ENCODE measurements at places on chromosomes 2 and 18.

DNA sequence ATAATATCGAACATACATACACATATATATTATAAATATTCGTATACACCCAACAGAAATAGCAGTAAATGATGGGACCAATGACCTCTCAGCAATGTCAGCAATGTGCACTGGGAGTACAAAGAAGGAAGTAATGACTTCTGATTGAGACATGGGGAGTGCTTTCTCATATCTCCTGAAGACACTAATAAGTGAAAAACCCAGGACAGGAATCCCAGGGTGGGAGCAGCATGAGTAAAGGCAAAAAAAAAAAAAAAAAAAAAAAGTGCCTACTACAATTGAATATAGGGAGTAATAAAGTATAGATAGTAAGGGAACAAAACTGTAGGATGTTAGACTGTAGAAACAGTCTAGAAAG is 491.3 kb downstream of the IRS1 start:
- no peak for DNase-seq

DNA sequence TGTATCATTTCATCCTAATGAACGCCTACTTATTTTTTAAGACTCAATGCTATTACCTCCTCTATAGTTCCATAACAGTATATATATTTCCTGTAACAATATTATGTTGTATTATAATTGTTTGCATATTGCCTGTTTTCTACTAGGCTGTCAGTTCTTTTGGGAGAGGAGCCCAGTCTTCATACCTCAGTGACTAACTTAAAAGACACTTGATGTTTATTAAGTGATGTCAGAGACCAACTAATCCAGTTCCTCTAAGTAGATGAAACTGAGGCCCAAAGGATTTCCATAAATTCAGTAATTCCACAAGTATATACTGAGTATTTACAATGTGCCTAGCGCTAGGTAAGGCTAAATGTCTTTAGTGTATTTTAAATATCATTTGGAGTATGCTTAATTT is 48.9 kb upstream of the AAK1 start:
- DNase-seq: no peak

- DNase-seq: no peak
These were observed 34.7 kb downstream of the CFAP53 start for GRCh38 chr18:50231621-50232020.

GRCh38 chr2:197851451-197851850 is 47.1 kb downstream of the PLCL1 start:
- no peak for DNase-seq

DNA sequence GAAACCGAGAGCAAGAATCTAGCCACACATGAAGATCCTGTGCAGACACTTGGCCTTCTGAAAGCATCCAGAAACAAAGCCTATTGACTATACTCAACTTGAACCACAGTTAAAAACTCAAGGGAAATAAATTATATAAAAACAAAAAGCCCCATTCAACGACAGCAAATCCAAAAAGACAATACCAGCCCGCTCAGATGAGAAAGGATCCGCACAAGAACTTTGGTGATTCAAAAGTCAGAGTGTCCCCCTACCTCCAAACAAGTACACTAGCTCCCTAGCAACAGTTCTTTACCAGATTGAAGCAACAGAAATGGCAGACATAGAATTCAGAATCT is 163.2 kb downstream of the WDPCP start:
- DNase-seq: no peak

DNA sequence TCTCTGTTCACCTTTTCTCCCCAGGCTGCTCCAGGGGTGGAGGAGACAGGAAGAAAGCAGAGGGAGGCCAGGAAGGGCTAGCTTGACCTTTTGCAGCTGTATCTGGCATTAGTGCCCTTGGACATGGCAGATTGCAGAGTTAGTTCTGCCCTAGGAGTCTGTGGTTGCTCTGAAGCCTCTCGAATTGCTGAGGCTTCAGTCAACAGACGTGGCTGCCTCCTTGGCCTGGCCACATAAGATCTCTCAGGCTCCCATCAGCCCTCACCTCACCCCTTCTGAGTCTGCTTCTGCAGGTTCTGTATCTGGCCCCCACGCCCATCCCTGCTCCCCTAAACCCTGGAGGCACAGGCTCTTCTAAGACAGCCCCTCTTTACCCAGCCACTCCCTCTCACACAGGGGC is 18.2 kb upstream of the PLB1 start:
- no peak for DNase-seq

DNA sequence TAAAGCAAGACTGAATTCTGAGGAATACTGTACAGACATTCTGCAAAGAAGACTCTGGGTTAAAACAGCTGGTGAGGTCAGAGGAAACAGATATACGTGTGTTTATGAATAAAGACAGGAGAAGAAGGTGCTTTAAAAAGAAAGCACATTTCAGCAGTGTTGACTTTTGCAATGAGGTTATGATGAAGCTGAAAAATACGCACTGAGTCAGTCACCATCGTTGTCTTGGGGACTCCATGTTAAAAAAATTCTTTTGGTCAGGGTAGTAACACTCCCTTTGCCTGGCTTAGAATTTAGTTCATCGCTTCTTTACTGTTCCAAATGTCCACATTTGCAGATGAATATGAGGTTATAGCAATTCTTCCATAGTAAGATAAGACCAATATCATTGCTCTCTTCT is 1049.0 kb downstream of the TSN start:
- no peak for DNase-seq

- DNase-seq: no peak
These were observed 56.6 kb downstream of the RALBP1 start for GRCh38 chr18:9531791-9532410.

DNA sequence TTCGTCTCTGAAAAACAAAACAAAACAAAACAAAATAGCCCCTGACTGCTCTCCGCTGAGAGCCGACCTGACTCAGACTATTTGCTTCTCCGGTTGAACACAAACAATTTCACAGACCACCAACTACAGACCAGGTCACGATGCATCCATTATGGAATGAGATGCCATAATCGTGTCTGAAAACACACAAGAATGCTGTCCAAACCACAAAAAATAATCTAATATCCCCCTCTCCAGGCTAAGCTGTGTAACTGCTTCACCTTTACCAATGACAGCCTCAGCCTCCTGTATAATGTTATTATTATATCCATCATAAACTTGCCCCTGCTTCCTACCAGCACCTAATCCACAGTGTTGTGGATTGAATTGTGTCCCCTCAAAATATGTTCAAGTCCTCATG is 114.7 kb downstream of the DNAH6 start:
- DNase-seq: no peak

- no peak for DNase-seq
These were observed 1.5 kb downstream of the AQP4 start for GRCh38 chr18:26863921-26864497.

DNA sequence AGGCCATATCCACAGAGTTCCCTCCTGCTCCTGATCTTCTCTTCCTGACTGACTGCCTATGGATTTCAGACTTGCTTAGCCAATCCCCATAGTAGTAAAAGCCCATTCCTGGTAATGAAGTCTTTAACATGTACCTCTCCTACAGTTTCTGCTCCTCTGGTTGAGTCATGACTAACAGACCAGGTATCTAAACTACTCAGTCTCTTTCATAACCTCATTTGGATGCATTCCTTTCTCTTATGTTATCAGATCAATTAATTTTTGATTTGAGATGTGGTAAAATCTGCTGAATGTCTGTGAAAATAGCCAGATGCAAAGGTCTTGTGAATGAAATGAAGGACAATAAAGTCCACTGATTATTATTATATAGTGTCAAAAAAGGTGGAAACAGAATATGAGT is 198.0 kb downstream of the NBAS start:
- no peak for DNase-seq

- no peak for DNase-seq
These were observed 183.3 kb upstream of the LRP1B start for GRCh38 chr2:142314164-142314563.

- no peak for DNase-seq
These were observed 41.6 kb downstream of the SH3RF3 start for GRCh38 chr2:109170645-109171044.

DNA sequence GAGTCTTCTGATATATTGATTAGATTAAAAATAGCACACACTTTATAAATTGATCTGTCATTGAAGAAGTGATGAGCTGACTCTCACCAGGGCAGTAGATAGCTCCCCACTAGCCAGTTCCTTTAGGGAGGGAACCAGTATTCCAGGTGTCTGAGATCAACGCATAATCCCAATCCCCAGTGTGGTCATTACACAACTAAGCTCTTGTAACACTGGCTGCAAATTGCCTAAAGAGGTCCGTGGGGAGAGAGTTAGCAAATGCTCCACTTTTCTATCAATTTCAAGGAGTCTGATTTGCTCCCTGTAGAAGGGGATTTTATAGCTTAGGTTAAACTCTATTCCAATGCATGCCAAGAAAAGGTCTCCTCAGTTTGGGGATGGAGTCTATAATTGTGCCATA is 7.7 kb downstream of the SLC14A1 start:
- no peak for DNase-seq

- DNase-seq: no peak
These were observed 266.3 kb downstream of the MREG start for GRCh38 chr2:215746887-215747615.

GRCh38 chr2:158380746-158381145 is 75.8 kb downstream of the CCDC148 start:
- DNase-seq: no peak

- no peak for DNase-seq
These were observed 33.7 kb upstream of the NFE2L2 start for GRCh38 chr2:177298191-177298590.

- no peak for DNase-seq
These were observed 2.3 kb downstream of the CEP192 start for GRCh38 chr18:12993439-12993838.

GRCh38 chr2:16466133-16466820 is 199.4 kb downstream of the CYRIA start:
- no peak for DNase-seq

DNA sequence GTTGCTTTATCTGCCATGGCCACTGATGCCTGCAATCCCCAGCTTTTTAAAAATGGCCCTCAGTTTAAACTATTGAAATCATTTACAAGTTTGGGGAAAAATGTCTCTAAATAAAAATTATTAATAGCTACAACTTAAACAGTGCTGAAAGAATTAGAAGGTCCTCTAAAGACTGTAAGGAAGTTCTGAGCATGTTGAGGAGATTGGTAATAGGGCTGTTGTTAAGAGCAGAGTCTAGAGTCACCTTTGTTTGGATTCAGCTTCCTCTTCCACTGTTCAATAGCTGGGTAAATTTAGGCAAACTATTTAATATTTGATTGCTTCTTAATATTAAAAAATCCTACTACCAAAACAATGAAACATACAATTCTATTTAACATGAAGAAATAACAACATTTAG is 1127.1 kb upstream of the DDX18 start:
- DNase-seq: no peak

DNA sequence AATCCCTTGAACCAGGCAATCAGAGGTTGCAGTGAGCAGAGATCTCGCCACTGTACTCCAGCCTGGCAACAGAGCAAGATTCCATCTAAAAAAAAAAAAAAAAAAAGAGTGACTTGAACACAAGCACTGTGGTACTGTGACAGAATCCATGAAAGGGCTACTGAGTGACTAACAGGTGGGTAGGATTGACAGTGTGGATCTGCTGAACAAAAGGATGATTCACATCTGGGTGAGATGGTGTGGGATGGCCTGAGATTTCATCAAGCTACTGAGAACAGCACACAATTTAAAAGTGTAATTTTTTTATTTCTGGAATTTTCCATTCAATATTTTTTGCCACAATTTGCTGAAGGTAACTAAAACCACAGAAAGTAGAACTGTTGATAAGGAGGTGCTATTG is 13.3 kb upstream of the SP3 start:
- no peak for DNase-seq

- no peak for DNase-seq
These were observed 828.8 kb upstream of the CRIM1 start for GRCh38 chr2:35526741-35527140.

DNA sequence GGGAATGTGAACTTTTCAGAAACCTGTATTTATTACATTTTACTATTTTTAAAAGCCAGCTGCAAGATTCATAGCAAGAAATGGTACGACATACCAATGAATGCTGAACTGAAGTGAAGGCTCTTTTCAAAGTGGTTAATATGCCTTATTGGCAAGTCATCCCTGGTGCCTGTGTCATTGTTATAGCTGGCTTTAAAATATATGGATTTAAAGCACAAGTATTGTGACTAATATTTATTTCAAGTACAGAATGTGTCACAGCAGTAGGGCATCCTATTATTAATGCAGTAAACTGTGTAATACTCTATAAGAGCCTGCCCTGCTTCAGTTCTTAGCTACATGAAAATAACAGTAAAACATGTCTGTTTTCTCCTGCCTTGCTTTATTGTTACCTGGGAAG is 10.8 kb downstream of the TSHZ1 start:
- no peak for DNase-seq

- no peak for DNase-seq
These were observed 15.5 kb upstream of the ABCB11 start for GRCh38 chr2:169046440-169047151.

- no peak for DNase-seq
These were observed 224.8 kb downstream of the NUP35 start for GRCh38 chr2:183349091-183349490.

DNA sequence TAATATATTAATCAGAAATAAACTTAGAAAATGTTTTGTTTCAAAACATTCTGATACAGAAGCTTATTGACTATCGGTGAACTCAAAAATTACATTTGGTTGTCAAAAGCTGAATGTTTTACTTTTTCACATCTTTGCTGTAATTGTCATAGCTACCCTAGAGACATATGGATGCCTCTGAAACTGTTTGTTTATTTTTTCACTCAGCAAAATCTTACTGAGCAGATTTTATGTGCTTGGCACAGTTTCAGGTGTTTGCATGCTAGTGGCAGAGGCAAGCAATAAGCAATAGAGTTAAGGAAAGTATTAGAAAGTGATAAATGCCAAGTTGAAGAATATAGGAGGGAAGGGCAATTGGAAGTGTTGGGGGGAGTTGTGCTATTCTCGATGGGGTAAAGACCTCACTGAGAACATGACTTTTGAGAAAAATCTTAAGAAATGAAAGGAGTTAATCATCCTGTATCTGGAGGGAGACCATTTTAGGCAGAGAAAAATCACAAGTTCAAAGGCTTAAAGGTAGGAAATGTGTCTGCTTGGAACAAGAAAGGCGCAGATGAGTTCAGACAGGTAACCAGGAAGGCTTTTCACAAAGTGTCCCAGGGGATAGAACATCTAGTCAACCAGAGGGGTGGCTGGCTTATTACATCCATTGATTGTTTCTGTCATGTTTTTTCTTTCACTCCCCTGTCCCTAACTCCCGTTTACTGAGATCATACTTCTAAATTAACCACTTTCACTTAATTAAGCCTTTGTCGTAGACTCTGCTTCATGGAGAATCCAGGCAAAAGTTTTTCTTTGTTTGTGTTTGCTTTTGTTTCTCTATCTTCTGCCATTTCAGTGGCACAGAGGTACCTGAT is 27.2 kb upstream of the COBLL1 start:
- no peak for DNase-seq

DNA sequence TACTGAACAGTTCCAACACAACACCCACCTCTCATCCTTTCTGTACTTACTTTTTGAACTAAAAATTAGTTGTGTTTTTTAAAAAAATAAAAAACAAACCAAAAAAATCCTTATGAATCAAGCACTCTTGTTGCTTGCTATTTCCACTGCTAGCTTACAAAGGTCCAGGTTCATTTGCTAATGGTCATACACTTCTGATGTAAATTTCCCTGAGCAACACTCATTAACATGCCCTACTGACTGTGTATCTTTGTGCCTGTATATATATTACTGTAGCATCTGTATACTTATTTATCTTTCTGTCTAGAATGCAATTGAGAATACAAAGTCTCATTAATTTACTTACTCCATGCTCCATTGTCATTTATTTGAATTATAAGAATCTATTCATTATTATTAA is 30.3 kb upstream of the IKZF2 start:
- DNase-seq: no peak

Data from stimulated activated CD8-positive, alpha-beta memory T cell treated with anti-CD3 and anti-CD28 coated beads, Interleukin-4, amount 100 ng/mL, for 1 hour (primary cell).